Hypothalamus (tissue), 51 donors: ENCODE measurements at places on chromosomes 1 and 21.

DNA sequence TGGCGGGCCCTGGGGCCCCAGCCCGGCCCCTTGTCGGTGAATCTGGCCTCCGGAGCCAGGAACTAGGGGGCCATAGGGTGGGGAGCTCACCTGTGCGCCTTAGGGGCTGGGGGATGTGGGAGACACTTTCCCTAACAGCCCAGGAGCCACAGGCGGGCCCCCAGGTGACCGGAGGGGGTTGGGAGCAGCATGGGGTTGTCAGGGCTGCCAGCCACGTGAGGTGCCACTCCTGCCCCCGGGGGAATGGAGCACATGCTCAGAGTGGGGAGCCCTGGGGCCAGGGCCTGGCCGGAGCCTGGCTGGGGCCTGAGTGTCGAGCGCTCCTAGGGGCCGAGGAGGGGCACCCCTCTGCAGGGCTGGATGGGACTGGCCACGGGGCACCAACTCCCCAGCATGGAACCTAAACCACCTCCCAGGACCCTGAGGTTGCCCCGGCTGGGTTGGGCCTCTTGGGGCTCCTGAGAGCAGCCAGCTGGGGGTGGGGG lies 19.9 kb downstream of the PRXL2B start:
- DNase-seq: no peak

DNA sequence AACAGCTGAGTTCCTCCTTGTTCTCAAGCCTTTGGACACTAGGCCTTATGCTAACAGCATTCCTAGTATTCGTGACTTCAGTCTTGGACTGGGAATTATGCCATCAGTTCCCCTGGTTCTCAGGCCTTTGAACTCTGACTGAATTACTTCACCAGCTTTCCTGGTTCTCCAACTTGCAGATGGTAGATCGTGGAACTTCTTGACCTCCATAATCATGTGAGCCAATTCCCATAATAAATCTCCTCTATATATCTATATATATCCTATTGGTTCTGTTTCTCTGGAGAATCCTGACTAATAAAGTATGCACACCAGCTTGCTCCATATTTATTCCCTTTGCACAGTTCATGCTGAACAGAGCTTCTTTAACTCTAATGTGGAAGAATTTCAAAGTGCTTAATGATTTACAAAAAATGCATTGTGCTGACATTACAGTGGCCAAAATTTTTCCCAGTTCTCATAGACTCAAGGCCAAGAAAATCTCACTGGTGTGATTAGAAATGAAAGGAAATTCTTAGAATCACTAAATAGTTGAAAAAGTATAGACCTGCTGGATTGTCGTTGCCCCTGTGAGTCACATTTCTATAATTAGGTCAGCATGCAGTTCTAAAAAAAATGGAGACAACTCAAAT lies 462.9 kb upstream of the ADAMTS5 start:
- no peak for DNase-seq

DNA sequence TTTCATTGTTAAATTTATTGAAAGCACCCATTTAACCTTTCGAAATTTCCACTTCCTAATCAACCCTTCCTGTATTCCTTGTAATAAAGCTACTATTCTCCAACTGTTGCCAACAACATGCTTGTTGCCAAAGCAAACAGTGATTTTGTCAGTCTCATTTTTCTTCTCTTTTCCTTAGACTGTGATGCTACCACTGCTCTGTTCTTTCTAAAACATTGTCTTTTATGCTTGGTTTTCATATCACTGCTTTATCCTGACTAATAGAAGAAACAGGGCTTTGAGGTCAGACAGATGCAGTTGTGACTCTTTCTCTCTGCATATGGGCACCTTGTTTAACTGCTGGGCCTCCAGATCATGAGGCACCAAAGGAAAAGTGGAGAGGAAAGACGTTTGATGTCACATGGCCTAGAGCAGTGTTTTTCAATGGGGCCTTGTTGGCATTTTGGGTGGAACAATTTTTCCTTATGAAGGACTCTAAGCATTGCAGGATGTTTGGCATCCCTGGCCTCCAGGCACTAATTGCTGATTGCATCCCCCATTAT lies 56.1 kb downstream of the HMCN1 start:
- DNase-seq: no peak

- no peak for DNase-seq
These were observed 48.2 kb upstream of the EPB41 start for GRCh38 chr1:28865997-28866650.

DNA sequence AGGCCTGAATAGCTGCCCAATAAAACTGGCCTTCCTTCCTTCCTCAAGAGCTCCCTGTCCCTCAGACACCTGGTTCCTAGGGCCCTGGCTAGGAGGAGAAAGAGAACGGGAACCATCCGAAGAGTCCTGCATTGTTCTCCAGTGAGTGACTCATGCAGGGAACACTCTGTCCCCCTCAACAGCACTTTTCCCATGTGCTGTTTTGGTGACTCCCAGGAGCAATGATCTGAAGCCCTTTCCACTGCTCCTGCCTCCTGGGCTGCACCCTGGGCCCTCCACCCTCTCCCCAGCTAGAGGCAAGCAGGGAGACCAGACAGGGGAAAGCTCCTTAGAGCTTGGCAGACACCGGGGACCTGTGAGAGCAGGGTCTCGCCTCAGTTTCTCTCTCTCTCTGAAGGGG lies 18.9 kb downstream of the TNNT2 start:
- DNase-seq: no peak

GRCh38 chr1:240515505-240515904 lies 96.5 kb downstream of the GREM2 start:
- no peak for DNase-seq

GRCh38 chr1:38727684-38728584 lies 131.6 kb downstream of the RRAGC start:
- peak; percentile 81 for DNase-seq

GRCh38 chr1:113811156-113811887 lies 954 bp downstream of the RSBN1 start:
- peak; percentile 24 for DNase-seq

DNA sequence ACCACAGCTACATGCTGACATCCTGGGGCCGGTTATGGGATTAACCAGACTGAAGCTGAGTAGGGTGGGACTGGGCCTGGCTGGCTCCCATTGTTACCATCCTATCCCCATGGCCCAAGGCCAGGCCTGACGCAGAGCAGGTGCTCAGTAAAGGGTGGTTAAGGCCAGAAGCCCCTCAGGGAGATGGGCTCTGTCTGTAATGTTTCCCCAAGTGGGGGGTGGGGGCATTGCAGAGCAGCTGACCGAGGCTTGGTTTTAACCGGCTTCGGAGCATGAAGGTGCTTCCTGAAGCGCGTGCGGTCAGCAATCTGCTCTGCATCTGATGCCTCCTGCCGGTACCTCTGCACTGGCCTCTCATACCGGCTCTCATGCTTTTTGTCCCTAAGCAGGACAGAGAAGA lies 83.4 kb upstream of the ACTL8 start:
- no peak for DNase-seq

DNA sequence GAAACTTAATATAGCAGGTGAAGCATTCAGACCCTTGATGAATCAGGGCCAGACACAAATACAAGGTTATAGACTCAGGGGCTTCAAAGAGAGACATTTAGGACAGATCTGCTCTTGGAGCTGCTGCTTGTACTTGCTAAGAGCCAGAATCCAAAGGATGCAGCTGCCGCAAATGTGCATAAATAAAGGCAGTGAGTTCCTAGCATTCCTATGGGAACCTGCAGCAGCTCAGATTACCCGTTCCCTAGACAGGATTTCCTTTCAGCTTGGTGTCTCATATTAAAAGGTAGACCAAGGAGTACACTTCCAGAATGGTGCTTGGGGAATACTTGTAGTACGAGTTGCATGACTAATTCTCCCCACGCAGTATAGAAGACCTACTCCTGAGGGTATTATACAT lies 9.7 kb upstream of the LRRC53 start:
- no peak for DNase-seq

GRCh38 chr1:202291001-202291400 lies 50.7 kb downstream of the UBE2T start:
- no peak for DNase-seq

- no peak for DNase-seq
These were observed 9.9 kb upstream of the HAO2 start for GRCh38 chr1:119358636-119359035.

GRCh38 chr1:10939654-10940450 lies 72.6 kb upstream of the TARDBP start:
- no peak for DNase-seq

DNA sequence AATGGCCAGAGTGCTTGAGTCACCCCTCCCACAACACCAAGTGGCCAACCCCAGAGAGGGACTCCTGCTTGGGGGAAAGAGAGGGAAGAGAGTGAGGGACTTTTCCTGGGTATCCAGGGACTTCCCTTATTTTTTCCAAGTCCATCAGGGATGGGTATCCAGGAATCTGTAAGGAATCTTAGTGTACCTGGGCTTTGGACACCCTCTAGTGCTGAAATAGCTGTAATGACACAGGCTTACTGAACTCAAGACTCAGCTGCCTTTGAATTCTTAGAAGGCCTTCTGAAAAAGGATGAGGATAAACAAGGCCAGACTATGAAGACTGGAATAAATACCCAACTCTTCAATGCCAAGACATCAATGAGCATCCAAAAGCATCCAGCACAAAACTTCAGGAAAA lies 12.0 kb downstream of the TSHB start:
- DNase-seq: no peak

DNA sequence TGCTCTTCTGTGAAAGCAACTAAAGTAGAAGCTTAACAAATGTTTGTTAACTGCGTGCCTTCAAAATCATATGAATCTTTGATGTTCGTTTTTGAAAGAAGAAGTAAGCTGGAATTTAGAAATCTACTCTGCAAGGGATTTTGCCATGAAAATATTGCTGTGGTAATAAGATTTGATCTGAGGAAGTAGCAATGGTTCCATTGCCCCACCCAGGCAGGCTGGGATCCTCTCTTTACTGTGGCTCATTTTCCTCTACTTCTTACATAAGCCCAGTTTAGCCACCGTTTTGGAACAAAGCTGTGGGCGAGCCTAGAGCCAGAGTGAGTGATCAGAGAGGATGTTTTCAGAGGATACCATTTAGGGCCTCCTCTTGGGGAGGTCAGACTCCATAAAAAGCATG lies 20.3 kb upstream of the PTGFRN start:
- DNase-seq: no peak

DNA sequence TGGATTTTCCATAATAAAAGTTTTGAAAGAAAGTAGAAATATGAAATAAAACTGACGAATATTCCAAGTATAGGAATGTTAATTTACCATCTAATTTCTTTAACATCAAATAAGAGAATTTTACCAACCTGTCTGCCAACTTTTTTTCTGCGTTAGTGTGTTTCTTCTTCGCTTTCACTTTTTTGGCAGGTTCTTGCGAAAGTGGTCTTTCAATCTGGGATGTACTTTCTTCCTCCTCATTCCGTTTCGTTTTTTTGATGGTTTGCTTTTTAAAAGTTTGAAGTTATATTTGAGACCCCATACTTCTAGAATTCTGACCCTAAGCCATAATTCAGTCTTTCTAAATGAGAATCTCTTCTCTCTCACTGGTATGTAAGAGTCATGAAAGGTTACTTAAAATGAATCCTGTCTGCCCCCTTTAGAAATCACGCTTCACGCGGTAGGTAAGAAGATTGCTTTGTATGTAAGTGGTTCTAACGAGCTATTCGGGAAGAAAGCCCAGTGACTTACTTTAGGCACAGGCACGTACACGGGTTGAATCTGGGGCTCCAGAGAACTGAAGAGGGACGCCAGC lies 580 bp downstream of the RBM34 start:
- no peak for DNase-seq

DNA sequence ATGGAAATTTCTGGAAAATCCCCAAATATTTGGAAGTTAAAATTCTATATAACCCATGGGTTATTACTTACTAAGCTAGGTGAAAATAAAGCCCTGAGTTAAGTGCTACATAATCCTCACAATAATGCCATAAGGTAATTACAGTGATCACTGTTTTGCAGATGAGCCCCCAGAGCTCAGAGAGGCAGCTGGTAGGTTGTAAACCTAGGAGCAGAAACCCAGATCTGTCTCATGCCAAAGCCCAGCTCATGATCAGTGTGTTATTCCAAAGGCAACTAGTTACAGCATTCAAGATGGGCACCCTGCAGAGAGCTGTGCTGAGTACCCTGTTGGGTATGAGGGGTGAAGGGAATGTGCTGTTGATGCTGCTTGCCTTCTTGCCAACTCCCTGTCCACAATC lies 10.8 kb upstream of the MYOG start:
- no peak for DNase-seq

GRCh38 chr1:28921286-28921869 lies 7.0 kb downstream of the EPB41 start:
- no peak for DNase-seq

- DNase-seq: no peak
These were observed 123.6 kb upstream of the KCNJ6 start for GRCh38 chr21:38039841-38040240.

GRCh38 chr1:109989506-109990301 lies 5.1 kb downstream of the AHCYL1 start:
- DNase-seq: no peak

- DNase-seq: no peak
These were observed 78.4 kb upstream of the WNT4 start for GRCh38 chr1:22221233-22221780.

DNA sequence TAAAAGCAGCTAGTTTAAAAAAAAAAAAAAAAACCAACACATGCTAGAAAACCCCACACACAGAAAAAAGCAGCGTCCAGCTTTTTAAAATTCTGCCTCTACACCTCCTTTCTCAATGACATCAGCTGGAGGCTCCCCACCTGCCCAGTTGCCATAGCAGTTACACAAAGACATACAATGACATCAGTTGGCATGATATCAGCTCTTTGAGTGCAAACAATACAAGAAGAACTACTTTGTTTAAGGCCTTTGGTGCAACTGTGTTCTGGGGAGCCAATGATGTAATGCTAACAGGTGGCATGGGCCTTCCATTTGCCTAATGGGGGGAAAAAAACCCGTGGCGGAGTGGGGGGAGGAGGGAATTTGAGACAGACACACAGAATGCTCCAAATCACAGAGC lies 32.9 kb downstream of the DUSP10 start:
- DNase-seq: peak; percentile 89

DNA sequence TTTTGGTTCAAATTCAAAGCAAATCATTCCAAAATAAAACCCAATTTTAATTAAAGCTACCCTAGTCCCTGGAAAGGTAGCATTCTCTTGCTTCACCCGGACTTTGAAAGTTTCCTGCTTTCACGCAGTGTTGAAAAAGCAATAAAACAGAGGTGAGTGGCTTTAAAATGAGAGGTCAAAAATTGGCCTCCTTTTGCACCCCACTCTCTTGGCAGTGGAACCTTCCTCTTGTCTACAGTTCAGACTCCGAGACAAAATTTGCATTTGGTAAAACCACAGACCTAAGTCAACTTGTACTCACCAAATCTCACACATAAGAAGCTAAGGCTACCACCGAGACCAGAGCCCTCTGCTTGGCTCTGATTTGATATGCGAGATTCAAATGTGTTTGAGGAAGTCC lies 252.7 kb downstream of the TTLL7 start:
- DNase-seq: no peak

- no peak for DNase-seq
These were observed 37.6 kb upstream of the CAMTA1 start for GRCh38 chr1:6747674-6748073.

GRCh38 chr21:27681841-27682240 lies 715.0 kb upstream of the ADAMTS5 start:
- DNase-seq: no peak
